Cerebellar nuclear complex (tissue), 1 donor: ENCODE measurements at places on chromosomes 12 and 14.
A peak's percentile ranks its signal among the peaks of the same experiment; 100 is the strongest.

GRCh38 chr12:117850048-117850447 is 118.7 kb downstream of the KSR2 start:
- no peak for DNase-seq

DNA sequence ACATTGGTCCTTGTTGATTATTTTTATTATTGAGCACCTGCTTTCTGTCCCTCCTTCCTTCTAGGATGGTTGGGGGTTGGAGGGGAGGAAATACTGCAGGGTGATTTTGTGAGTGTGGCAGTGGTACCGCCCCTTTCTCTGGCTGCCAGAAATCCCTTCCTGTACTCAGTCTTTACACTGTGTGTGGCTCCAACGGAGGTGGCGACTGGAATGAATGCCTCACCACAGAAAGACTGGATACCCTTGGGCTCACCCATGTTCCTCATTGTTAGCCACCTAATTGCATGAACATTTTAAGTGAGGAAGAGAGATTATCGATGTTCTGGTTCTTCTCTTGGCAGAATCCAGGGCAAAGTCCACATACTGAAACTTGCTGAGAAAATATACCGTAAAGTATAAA is 272.0 kb upstream of the E2F7 start:
- no peak for DNase-seq

GRCh38 chr14:91901449-91902226 is 34.3 kb upstream of the TC2N start:
- no peak for DNase-seq

DNA sequence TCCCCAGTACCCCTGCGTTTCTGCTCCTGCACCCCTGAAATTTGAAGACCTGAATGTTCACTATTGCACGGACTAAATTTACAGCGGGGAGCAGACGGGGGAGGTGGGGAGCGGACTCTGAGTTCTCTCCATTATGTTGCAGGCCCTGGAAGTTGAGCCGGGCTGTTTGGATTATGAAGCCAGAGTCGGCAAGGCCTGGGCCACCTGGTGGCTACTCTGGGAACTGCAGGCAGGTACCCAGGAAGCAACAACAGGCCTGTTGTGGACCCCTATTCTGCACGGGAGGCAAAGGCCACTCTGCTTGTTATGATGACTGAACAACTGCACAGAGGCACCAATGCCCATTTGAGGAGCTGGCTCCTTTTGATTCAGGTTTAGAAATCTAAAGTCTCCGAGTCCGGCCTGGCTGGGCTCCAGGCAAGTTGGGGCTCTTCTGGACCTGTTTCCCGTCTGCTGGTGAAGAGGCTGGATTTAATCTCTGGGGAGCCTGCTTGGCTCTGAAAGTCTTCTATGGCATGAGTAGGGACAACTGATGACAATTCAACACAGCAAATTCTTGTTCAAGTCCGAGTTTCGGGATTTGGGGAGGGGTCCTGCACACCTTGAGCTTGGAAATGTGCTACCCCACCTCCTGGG is 34.1 kb upstream of the FAM181A start:
- peak; percentile 60 for DNase-seq

DNA sequence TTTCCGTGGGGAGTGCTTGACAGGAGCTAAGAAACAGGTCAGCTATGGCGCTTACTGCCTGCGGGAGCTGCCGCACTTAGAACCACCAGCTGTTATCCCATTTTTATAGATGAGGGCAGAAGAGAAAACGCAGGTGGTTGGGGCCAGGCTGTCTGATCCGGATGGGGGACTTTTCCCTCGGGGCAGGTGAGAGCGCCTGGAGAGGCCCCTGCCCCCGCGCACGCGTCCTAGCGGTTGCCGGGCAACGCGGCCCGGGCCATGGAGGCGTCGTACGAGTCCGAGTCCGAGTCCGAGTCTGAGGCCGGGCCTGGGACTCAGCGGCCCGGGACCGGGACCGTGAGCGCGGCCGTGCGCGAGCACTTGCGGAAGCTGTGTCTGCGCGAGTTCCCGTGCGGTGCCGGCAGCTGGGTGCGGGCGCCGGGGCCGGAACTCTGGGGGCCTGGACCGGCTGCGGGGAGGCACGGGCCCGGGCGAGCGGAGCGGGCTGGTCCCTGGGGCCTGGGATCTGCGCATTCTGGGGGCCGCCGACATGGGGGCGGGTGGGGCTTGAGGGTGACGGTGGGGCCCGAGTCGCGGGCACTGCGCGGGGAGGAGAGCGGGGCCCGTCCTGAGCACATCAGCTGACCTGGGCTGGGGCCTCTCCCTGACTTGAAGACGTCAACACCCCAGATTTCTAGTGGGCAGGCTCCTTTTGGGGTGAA is at the start of gene LRRC43:
Gene LRRC43 (plus strand): TSS at position 237 of the 701 bp plus-strand sequence. CDS start 22 bp downstream, at position 259.
- no peak for DNase-seq

DNA sequence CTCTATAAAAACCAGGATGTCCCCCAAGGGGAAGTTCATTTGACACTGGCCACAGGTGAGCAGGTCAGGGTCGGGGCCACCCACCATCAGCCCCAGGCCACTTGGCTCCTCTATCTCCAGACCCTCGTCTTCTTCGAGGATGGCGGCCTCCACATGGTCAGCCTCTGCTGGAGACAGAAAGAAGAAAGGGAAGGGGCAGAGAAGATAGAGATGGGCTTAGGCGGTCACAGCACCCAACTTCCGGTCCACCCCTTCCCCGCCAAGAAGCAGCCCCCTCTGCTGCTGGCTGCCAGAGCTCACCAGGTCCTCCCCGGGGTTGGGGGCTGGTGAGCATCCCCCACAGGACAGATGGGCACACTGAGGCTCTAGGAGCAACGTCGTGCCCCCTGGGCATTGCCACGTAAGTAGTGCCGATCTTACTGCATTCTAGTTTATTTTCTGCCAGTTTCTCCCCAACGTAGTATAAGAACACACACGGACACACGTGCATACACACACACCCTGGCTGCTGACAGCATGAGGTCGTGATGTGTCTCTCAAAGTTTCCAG is 14.2 kb downstream of the BCL11B start:
- DNase-seq = no peak

DNA sequence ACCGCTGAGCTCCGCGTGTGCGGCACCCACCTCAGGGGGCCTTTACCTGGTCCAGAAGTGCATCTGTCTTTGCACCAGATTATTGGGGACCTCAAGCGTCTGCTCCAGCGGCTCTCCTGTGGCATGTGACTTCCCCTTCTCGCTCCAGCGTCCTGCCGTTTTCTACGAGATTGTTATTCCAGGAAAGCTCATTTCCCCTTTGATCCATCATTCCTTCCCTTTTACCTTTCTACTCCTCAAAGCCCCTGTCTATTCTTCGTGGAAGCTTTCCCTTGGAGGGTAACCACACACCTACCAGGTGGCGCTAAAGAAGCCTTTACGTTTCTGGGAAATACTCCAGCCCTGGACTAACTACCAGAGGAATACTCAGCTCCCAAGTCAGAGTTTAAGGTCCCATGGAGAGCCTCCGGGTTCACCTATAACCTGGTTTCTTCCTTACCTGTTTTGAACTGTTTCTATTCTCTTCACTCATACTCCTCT is 1.5 kb downstream of the FKBP4 start:
- DNase-seq = no peak
